ENCODE measurements at places on chromosomes 13 and 19.

DNA sequence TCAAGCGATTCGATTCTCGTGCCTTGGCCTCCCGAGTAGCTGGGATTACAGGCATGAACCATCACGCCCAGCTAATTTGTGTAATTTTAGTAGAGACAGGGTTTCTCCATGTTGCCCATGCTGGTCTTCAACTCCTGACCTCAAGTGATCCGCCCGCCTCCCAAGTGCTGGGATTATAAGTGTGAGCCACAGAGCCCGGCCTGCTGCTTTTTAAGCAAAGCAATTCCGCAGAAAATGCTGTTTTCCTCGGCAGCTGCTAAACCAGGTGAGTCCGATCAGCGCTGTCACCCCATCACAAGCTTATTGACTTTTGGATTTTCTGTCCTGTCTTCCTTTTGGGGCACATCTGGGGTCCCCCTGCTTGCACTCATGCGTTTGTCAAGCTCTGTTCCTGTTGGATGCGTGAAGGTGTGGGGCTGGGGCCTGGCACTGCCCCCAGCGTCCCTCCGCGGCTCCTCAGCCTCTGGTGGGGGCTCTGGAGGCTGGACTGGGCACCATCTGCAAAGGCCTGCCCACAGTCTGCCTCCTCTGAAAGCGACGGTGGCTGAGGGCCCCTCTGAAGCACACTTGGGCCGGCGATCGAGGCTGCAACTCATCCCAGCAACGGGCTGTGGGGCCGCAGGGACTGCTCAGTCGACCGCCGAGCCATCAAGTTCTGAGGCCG, 25.7 kb downstream of the CEBPG start:
- DNase-seq = no peak

DNA sequence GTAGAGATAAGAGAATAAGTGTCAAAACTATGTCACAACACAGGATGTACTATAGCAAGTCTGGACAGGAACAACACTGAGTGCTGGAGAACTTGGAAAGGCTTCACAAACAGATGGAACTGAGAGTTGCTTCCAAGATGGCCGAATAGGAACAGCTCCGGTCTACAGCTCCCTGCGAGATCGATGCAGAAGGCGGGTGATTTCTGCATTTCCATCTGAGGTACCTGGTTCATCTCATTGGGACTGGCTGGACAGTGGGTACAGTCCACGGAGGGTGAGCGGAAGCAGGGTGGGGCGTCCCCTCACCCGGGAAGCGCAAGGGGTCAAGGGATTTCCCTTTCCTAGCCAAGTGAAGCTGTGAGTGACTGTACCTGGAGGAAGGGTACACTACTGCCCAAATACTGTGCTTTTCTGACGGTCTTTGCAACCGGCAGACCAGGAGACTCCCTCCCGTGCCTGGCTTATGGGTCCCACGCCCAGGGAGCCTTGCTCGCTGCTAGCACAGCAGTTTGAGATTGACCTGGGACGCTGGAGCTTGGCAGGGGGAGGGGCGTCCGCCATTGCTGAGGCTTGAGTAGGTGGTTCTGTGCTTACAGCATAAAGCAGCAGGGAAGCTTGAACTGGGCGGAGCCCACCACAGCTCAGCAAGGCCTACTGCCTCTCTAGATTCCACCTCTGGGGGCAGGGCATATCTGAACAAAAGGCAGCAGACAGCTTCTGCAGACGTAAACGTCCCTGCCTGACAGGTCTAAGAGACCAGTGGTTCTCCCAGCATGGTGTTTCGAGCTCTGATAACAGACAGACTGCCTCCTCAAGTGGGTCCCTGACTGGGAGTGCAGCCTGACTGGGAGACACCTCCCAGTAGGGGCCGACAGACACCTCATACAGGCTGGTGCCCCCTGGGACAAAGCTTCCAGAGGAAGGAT, 46.0 kb downstream of the USP12 start:
- no peak for DNase-seq

- DNase-seq = no peak
Measured at GRCh38 chr13:109012115-109012514, 382.7 kb downstream of the MYO16 start.

DNA sequence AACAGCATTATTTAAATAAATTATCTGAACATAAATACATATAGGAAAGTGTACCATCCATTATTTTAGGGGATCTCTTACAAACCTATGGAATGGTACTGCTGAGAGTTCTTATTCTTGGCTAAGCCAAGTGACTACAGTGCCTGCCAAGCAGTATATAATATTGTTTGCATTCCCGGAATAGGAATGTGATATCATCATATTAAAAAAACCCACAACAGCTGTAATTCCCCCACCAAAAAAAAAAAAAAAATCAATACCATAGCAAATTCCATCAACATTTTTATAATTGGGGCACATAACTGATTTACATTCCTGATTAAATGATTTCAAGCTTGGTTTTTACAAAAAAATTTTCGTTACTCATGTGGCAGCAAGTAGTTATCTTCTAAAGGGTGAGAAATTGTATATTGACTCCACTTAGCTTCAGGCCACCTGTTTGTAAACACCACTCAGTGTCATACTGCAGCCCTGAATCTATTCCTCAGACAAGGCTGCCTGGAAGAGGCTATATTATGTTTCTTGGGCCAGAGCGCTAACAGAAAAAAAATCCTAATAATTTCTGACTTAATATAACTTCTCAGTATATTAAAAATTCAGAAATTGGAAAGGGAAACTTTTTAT, 278.1 kb downstream of the DNAJC15 start:
- DNase-seq = no peak

DNA sequence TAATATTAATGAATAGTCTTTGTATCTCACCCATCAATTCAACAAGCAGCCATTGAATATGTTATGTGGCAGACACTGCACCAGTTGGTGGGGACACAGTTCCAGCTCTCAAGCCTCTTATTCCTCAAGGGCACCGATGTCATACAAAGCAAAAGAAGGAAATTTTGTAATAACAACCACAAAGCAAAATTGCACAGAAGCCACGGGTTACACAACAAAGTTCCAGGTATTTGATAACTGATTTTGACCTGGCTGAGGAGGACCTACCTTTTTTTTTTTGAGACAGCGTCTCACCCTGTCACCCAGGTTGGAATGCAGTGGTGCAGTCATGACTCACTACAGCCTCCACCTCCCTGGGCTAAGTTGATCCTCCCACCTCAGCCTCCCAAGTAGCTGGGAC, 266.7 kb downstream of the FOXO1 start:
- no peak for DNase-seq

DNA sequence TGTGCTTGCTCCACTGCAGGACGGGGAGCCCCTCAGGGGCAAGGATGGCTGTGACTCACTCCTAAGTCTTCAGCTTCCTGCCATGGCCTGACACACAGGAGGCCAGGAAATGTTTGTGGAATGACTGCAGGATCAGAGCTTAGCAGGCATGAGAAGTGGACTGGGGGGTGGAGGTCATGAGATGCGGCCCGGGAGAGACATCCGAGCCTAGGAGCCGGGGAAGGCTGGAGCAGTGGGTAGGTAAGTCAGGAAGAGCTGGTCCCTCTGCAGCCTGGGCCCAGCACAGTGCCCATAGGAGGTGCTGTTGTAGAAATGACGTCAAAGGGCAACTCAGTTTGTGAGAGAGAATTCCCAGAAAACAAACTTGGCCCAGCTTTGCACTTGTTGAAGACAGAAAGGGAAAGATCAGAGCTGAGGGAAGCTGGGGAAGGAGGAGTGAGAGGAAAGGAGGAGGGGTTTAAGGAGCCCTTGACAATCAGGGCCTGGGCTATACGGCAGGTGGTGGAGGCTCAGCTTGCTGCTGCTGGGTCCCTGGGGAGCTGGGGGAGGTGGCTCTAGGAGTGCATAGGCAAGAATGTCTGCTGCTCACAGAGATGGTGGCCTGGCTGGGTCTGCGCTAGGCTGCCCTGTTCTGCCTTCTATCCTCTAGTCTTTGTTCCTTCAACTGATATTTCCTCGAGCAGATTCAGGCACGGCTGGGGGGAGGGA, 18.5 kb downstream of the POU2F2 start:
- DNase-seq = no peak

- no peak for DNase-seq
Measured at GRCh38 chr19:18769989-18770528, 21.0 kb downstream of the COMP start.

DNA sequence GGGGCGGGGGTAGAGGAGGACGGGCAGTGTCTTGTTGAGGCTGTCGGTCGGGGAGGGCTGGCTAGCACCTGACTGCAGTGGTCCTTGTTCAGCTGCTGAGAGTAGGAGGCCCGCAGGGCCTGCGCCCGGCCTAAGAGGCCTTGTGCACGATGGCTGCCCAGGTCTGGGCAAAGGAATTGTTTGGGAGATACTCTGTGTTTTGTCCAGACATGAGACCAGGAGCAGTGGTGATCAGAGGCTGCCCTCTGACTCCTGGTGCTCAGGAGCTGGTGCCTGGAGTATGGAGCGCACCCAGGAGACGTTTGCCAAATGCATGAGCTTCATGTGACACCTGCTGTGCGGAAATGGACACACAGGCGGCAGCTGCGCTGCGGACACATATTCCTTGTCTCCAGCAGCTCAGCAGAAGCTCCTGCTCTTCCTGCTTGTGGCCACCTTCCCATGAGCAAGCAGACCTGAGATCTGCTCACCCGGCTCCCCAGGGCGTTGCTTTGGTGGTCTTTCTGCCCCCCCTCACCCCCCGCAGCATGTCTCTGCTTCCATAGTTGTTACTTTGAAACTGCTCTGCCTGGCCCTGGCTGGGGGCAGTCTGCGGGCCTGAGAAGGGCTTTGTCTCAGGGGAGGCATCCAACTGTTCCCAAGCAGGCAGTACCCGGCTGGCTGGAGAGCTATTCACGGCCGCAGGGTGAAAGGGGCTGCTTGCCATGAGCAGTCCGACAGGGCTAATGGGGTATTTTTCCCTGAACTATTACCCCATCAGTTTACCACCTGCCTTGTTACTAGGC, 163.9 kb downstream of the TEX29 start:
- DNase-seq = no peak

- no peak for DNase-seq
Measured at GRCh38 chr13:66009241-66009640, 1220.9 kb downstream of the PCDH9 start.

- no peak for DNase-seq
Measured at GRCh38 chr13:72109863-72110262, 242.9 kb upstream of the DACH1 start.

DNA sequence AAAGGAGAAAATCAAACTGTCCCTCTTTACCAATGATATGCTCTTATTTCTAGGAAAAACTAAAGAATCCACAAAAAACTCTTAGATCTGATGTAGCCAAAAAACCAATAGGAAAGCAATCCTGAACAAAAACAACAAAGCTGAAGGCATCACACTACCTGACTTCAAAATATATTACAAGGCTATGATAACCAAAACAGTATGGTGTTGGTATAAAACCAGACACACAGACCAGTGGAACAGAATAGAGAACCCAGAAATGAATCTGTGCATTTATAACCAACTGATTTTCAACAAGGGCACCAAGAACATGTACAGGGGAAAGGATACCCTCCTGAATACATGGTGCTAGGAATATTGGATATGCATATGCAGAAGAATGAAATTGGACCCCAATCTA, 9.7 kb upstream of the ZNF546 start:
- no peak for DNase-seq

Data from stimulated activated CD8-positive, alpha-beta memory T cell treated with anti-CD3 and anti-CD28 coated beads, Interleukin-7, amount 100 ng/mL, for 24 hours (primary cell).